ENCODE measurements at places on chromosomes 7 and 10.

GRCh38 chr7:141358386-141358785 is 192.8 kb upstream of the AGK start:
- no peak for DNase-seq

- DNase-seq, result no peak
These were observed 117.4 kb upstream of the GPR26 start for GRCh38 chr10:123548770-123549169.

GRCh38 chr7:128037081-128037480 is 5.8 kb upstream of the LRRC4 start:
- DNase-seq, result no peak

DNA sequence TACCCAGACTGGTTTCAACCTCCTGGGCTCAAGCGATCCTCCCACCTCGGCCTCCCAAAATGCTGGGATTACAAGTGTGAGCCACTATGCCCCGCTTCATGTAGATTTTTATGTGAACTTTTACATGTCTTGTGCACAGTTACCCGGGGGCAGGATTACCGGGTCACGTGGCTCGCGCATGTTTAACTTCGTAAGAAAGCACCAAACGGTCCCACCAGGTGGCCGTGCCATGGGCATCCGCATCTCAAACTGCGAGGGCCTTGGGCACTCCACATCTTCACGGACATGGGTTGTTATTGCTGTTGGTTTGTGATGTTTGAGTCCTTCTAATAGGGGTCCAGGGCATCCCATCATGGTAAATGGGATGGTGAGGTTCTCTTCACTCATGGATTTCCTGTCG is 636.6 kb upstream of the FOXK1 start:
- no peak for DNase-seq

DNA sequence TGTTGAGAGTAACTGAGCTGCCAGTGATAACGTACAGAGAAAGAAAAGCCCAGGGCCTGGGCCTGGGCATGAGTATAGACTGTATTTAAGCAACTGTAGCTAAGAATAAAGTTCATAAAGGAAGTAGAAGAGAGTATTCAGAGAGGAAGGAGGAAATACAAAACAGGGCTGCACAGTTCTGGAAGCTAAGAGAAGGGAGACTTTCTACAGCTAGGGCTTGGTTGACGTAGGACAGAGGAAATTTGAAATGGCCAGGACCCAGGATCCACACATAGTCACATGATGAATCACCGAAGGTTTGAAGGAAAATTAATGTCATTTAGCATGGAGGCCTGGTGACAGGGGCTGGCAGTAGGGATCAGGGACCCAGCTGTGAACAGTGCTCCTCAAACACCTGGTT is 66.7 kb downstream of the ARL4A start:
- DNase-seq, result no peak

GRCh38 chr10:116740971-116741370 is 1.4 kb downstream of the HSPA12A start:
- no peak for DNase-seq

DNA sequence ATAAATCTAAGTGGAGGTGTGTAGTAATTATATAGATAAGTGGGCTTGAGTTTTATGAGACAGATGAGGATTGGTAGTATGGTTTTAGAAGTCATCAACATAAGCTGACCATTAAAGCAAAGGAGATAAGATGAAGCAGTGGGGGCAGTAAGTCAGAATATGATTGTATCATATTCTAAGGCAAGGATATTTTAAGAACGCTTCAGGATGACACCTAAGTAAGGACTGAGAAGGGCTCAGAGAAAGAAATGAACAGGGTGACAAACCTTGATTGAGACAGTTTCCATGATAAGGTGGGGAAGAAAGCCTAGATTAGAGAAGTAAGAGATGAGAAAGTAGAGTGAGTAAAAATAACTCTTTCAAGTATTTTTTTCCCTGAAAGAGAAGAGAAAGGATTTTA is 567.2 kb downstream of the ATRNL1 start:
- no peak for DNase-seq

DNA sequence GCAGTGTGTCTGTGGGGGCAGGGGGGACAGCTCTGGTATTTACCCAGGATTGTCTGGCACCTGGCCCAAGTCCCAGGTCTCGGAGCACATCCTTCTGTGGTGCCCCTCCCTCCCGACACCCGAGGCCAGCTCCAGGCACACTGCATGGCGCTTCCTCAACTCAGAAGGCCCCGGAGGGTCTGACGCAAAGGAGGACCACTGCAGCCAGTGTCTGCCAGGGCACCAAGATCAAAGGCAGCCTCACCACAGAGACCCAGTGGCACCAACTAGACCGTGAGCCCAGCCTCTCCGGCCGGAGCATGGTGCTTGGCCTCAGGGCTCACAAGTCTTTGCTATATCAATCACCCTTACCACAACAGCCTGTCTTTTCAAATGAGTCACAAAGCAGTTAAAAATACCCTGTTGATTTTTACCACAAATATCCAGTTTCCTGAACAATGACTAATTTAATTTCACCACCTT is 99.3 kb upstream of the DDC start:
- DNase-seq, result no peak

DNA sequence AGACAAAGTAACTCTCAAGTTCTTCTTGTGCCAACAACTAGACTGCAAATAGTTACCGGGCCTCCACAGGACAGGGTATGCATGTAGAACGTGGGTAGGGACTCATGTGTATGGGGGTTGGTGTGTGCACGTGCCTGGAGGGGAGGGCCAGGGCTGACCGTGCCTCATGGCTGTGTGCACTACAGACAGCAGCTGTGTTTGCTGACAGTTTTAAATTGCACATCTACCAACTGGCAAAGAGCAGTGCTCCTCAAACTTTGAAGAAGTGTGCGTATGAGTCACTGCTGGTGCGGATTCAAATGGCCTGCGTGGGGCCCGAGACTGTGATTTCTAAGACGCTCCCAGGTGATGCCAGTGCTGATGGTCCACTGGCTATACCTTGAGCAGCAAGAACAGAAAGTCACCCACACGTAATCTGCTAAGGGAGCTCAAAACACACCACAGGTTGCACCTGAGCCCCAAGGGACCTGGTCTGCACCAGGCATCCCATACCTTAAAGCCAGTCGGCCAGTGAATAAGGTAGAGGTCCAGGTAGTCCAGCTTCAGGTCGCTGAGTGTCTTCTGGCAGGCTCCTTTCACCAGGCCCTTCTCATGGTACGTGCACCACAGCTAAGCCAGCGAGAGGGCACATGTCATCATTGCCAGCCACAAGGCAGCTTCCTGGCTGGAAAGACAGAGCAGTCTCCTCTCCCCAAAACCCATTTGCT is 8.5 kb downstream of the AKR1B1 start:
- DNase-seq, result no peak

- DNase-seq, result no peak
These were observed 24.7 kb upstream of the TLX1 start for GRCh38 chr10:101106351-101106750.

DNA sequence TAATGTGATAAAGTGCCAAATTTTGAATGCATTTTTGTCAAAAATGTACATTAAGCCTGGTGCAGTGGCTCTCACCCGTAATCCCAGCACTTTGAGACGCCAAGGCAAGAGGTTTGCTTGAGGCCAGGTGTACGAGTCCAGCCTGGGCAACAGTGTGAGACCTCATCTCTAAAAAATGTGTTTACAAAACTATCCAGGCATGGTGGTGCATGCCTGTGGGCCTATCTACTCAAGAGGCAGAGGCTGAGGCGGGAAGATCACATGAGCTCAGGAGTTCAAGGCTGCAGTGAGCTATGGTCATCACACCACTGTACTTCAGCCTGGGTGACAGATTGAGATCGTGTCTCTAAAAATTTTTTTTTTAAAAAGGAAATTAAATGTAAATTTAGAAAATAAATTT is 18.5 kb upstream of the MGMT start:
- no peak for DNase-seq

DNA sequence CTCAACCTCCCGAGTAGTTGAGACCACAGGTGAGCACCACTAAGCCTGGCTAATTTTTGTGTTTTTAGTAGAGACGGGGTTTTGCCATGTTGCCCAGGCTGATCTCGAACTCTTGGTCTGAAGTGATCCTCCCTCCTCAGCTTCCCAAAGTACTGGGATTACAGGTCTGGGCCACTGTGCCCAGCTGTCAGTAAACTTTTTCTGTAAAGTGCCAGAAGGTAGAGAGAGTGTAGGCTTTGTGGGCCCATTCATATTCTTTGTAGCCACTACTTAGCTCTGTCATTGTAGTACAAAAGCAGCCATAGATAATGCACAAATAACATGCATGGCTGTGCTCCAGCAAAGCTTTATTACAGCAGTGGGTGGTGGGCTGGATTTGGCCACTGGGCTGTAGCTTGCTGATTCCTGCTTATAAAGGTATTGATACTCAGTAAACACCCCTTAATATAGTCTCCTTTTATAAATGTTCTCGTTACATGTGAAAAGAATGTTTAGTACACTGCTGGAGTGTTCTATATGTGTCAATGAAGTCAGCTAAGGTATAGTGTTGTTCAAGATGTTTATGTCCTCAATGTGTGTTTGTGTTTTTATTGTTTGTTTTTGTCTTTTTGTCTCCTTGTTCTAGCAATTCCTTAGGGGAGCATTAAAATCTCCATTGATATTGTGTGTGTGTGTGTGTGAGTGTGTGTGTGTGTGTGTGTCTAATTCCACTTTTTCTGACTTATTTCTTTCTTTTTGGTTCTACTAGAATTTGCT is 644.7 kb upstream of the DPP6 start:
- no peak for DNase-seq

GRCh38 chr10:14086596-14086995 is 244.1 kb downstream of the FRMD4A start:
- no peak for DNase-seq

GRCh38 chr10:17811146-17811865 is 2.2 kb downstream of the MRC1 start:
- DNase-seq, result no peak

DNA sequence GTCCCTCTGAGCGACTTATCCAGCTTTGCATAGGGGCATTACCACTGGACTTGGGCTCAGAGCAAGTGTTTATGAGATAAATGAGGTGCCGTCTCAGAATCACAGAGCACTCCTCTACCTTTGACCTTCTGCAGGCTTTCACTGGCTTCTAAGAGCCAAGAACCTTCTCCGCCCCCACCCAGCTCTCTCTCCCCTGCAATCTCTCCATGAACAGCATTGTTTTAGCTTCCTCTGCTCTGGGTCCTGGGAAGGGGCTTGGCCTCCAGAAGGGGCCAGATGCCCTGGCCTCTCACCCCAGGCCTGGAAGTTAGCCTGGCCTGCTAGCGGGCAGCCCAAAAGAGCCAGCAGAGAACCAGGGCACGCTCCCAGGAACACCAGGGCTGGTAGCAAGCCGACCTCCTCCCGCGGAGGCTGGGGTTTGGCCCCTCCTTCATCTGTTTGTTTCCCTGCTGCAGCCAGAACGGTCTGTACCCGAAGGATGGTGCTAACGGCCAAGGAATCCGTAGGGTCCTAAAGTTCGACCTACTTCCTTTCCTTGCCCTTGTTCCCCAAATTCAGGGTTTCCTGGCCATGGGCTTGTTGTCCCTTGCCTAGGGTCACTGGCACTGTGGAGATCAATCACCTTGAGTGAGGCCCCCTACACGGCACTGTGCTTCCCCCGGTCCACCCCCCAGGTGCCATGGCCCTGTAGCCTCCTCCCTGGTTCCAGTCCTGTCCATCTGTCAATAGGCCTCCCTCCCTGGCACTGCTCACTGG is 18.7 kb upstream of the DDIT4 start:
- DNase-seq, result no peak

GRCh38 chr10:75191821-75192568 is 18.6 kb upstream of the VDAC2 start:
- no peak for DNase-seq

GRCh38 chr7:25803117-25803887 is 348.7 kb upstream of the NFE2L3 start:
- no peak for DNase-seq

GRCh38 chr10:29709484-29710002 is 74.8 kb upstream of the SVIL start:
- DNase-seq, result no peak

DNA sequence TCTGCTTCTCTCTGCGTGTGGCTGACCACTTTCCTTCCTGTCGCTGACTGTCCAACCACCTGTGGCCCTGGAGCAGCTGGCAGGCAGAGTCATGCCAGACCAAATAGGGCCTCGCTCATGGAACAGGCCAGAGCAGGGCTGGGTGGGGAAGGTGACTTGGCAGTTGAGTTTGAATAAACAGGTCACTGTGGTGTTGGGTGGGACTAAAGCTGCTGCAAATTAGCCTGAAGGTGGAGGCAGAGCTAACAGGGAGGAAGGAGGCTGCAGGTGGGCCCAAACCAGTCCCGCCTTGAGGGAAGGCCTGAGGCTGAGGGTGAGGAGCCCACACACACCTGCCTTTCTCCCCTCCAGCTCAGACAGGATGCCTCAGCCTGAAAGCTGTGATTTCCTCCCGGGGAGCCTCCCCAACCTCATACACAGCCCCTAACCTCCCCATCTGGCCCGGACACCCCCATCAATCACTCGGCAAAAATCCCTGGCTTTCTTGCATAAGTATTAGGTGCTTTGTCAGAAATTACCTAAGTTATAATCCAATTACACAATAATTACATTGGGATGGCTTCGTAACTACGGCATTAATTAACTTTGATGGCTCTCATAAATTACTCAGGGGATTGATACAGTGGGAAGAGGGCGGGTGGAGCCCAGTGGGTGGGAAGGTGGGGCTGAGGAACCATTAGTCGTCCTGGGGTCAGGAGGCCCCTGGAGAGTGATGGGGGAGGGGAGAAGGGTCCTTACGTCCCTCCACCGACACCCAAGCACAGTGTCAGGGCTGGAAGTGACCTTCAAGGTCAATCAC is 97.7 kb upstream of the PCBD1 start:
- DNase-seq, result no peak

DNA sequence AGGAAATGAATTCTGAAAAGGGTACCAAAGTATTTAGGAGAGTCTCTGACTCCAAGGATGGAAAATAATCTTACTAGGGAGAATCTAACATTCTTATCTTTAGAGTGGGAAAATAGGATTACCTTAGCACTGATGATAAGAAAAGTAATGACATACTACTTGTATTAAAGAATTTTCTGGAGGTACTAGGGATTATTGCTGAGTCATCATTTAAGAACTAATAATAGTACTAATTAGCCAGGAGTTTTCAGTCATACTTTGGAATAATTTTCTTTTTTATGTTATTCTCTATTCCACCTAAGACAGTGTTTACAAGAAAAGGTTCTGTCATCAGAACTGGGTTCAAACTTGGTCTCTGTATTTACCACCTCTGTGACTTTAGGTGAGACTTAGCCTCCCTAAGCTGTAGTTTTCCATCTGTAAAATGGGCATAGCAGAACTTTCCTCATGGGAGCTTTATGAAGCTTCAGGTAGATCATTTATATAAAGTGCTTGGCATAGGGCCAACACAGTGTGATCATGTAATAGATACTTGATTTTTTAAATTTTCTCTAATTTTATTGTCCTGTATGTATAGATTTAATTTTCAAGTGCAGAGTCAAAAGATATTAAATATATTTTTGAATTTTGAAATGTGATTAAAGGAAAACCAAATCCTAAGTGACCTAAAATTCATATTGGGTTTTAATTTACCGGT is 20.4 kb downstream of the ITGB8 start:
- DNase-seq, result no peak

Data from NCI-H2081 treated with DMSO at 0.1 percent for 48 hours (cell line).